ENCODE measurements at places on chromosomes 5 and 9. TPM values are rescaled to one million over a fixed set of nuclear protein-coding genes. Genes with fewer than 3 reads are reported as not detected.

- no peak overlapping the region for H3K4me3 ChIP-seq
- H3K27me3 ChIP-seq, result no peaks in the 10 kb centered on the region
- no peaks in the 10 kb centered on the region for H3K36me3 ChIP-seq
- DNase-seq, result no peak
- H3K4me1 ChIP-seq, result no peaks in the 10 kb centered on the region
Observed at GRCh38 chr9:84374013-84374412, 33.5 kb upstream of the SLC28A3 start.

DNA sequence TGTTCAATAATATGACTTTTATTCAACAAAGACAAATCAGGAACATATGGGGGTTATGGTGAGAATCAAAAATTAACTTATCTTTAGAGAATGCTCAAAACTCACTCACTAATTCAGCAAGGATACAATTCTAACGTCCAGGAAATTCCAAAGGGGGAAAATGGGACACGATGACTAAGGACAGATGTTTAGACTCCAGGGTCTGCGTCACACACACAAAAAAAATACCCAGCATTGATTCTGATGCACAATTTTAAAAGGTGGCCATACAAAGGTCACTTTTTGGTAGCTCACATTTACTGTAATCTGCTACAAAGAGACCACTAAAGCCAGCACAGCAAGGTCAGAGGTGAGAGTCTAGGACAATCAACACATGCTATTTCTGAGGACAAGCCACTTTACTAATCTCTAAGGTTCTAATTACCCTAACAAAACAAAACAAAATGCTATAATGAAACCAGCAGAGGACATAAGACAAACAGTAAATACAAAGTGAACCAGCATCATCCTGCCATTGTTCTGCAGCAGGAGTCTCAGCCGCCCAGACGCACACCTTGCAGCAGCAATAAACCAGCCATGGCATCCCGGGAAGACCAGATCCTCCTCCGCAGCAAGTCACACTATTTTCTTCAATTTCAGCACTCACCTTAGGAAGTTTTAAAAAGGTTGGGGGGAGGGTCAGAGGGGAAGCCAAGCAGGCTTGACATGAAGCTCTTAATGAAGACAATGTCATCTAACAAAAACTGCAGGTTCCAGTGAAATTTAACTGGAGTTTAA lies 57.8 kb downstream of the TTC39B start:
- DNase-seq, result no peak
- H3K27me3 ChIP-seq, result no peaks in the 10 kb centered on the region
- no peaks in the 10 kb centered on the region for H3K4me1 ChIP-seq
- no peaks in the 10 kb centered on the region for H3K36me3 ChIP-seq

GRCh38 chr5:139076111-139076510 lies 122.1 kb downstream of the SIL1 start:
- no peak for DNase-seq
- H3K4me3 ChIP-seq, result no peak overlapping the region
- H3K27ac ChIP-seq, result peak overlapping the region; percentile 68
- no peaks in the 10 kb centered on the region for H3K27me3 ChIP-seq

The GABRA1 gene
- not detected for total RNA-seq

DNA sequence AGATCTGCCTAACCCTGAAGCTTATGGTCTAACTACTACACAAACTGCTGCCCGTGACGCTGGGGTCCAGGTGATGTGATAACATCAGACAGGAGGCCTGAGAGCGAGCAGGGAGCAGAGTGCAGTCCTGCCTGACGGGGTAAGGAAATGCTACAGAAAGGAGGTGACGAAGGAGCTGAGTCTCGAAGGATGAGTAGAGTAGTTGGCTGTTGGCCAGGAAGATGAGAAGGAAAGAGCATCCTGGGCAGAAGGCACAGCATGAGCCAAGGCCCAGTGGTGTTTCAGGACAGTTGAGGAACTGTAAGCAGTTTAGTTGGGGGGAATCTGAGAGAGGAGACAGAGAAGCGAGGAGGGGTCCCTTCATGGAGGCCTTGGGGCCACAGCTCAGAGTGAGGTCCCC lies 136.0 kb upstream of the TBC1D2 start:
- no peak overlapping the region for H3K27ac ChIP-seq
- H3K27me3 ChIP-seq, result no peaks in the 10 kb centered on the region
- no peaks in the 10 kb centered on the region for H3K4me1 ChIP-seq
- no peak for DNase-seq
- H3K36me3 ChIP-seq, result no peaks in the 10 kb centered on the region
- H3K4me3 ChIP-seq, result no peak overlapping the region

GRCh38 chr9:94649100-94649819 lies 9.9 kb upstream of the FBP1 start:
- H3K4me1 ChIP-seq, result no peaks in the 10 kb centered on the region
- no peak overlapping the region for H3K4me3 ChIP-seq
- H3K27me3 ChIP-seq, result no peaks in the 10 kb centered on the region
- H3K36me3 ChIP-seq, result no peaks in the 10 kb centered on the region
- no peak overlapping the region for H3K27ac ChIP-seq

DNA sequence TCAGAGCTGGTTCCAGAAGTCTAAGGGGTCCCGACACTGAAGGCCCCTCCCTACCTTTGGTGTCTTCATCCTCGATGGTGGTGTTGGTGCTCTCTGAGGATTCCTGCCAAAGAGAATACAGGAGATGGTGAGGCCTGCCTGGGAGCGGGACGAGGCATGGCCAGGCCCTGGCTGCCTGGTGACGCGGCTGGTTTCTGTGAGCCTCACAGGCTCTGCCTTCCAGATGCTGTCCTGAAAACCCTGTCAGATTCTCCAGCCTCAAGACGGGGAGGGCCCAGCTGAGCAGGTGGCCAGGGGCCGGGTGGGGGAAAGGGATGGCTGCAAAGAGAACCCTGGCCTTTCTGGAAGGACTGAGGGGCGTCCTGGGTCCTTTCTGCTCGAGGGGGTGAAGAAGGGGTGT lies 48.8 kb downstream of the SLC6A7 start:
- no peak overlapping the region for H3K4me3 ChIP-seq
- no peaks in the 10 kb centered on the region for H3K4me1 ChIP-seq
- no peaks in the 10 kb centered on the region for H3K27me3 ChIP-seq
- DNase-seq, result no peak

GRCh38 chr5:76818844-76819831 lies at the start of gene F2RL1:
Gene F2RL1 (plus strand): TSS chr5:76819030. CDS start chr5:76819183, 153 bp downstream.
- peak within 1 kb of the TSS; percentile 33 for H3K27ac ChIP-seq
- peaks cover 29% of the 10 kb centered on the region for H3K4me1 ChIP-seq
- peak; percentile 69 for DNase-seq
- H3K27me3 ChIP-seq, result no peaks in the 10 kb centered on the region

- H3K27me3 ChIP-seq, result no peaks in the 10 kb centered on the region
- no peak for DNase-seq
- peaks cover 15% of the 10 kb centered on the region for H3K4me1 ChIP-seq
- H3K27ac ChIP-seq, result no peak overlapping the region
- no peaks in the 10 kb centered on the region for H3K36me3 ChIP-seq
Observed at GRCh38 chr5:77209495-77210090, 887 bp upstream of the PDE8B start.

- H3K27me3 ChIP-seq, result no peaks in the 10 kb centered on the region
- no peak overlapping the region for H3K27ac ChIP-seq
- H3K4me1 ChIP-seq, result peaks cover 1% of the 10 kb centered on the region
- H3K4me3 ChIP-seq, result no peak overlapping the region
- no peak for DNase-seq
- no peaks in the 10 kb centered on the region for H3K36me3 ChIP-seq
Observed at GRCh38 chr9:69486498-69486897, 161.5 kb downstream of the ENTREP1 start.
